MCF 10A (cell line): ENCODE measurements at places on chromosomes 13 and 19. TPM values are rescaled to one million over a fixed set of nuclear protein-coding genes. Genes with fewer than 3 reads are reported as not detected.

Gene METTL21C
- total RNA-seq = not detected in 2 replicates

Gene POSTN
- total RNA-seq = 44.0 and 73.0 TPM in 2 replicates

Gene IGLON5
- total RNA-seq = not detected in 2 replicates

Gene B3GNT3
- 0.40 and 0.49 TPM in 2 replicates for total RNA-seq

DNA sequence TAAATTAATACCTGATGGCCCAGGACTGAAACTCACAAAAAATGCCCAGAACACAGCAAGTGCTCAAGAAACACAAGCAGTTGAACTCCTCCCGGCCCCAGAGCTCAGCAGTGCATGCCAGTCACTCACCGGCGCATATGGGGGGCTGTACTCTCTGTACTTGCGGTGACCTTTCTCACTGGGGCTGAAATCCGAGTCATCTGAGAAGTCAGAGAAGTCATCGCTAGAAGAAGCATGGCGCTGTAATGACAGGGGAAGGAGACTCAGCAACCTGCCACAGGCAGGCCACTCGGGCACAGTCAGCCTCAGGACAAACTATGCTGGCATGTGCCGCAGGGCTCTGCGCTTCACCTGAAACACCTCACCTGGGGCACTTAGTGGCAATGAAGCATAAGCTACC, 19.7 kb downstream of the ZC3H4 start:
- peaks cover 59% of the 10 kb centered on the region for H3K36me3 ChIP-seq
- no peak overlapping the region for H3K4me3 ChIP-seq
- peak overlapping the region; percentile 36 for H3K27ac ChIP-seq
- no peak for DNase-seq
- peaks cover 21% of the 10 kb centered on the region for H3K4me1 ChIP-seq

DNA sequence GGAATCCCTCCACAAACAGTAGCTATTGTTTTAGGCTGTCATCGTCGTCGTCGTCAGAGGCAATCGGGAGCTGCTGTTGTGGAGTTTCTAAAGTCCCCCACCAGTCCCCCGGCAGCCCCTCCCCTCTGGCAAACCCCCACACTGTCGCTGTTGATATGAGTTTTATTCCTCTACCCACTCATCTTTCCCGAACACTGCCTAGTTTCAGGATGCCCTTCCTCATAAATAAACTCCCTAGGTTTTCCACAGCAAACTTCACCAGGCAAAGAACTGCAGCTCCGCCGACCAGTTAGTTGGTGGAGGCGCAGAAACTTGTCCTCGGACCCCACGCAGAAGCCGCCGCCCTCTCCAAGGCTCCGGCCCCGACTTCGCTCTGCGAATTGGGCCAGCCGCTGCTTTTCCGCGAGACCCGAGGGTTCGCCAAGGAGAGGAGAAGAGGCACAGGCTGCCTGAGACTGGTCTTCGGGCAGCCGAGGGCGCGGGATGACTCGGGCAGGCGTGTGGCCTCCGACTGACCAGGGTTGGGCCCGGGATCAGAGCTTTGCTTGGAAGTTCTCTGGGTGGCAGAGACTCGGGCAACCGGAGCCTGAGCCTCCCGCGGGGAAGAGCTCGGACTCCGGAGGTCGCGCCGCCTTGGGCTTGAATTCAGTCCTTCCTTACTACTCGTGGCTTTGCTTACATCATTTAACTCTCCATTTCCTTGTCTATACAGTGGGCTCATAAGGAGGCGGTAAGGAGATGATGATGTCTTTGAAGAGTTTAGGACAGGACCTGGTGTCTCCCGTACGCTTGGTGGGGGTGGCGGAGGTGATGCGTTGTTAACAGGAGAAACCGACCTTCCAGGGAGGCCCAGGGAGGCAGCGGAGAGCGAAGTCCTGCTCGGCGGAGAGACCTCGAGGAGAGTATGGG, 7.9 kb downstream of the PDX1 start:
- DNase-seq = no peak
- peaks cover 6% of the 10 kb centered on the region for H3K36me3 ChIP-seq

DNA sequence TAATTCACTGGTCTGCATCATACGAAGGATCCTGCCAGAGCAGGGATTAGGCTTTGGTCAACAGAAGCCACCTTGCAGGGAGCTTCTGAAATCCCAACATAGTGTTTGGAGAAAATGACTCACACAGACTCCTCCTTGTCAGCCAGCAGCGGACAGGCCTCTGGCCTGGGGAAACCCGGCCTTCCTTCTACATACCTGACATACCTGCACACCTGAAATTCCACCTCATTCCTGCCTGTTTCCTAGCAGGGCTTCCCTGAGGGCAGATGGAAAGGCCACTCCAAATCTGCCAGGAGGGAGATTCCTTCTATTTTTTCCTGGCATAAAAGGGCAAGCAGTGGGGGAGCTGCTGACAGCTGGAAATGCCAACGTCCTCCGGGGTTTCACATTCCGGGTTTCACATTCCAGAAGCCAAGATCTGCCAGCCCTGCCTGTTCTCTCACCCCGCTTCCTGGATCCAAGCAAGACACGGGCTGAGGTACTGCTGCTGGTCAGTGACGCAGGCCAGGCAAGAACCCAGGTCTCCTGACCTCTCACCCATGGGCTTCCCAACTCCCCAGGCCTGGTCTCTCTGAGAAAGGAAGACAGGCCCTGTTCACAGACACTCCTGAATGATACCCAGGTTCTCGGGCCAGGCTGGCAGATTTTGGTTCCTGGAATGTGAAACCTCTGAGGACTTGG, 18.2 kb upstream of the IGFL1 start:
- peaks cover 37% of the 10 kb centered on the region for H3K4me1 ChIP-seq
- DNase-seq = peak; percentile 89
- peaks cover 5% of the 10 kb centered on the region for H3K27me3 ChIP-seq
- no peaks in the 10 kb centered on the region for H3K36me3 ChIP-seq
- peak overlapping the region; percentile 89 for H3K27ac ChIP-seq

DNA sequence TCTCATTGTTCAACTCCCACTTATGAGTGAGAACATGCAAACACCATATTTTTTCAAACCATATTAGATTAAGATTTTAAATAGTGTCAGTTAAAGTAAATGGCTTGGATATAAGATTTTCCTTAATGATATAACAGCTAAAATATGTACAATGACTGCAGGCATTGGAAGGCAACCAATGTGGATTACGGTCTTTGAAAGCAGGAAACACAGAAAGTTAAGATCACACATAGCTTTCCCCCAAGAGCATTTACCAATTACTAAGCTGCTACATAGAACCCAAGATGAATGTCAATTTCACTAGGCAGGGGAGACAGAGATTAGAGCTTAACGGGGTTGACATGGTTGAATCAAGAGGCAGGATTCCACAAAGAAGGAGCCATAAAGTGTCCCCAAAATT, 173.2 kb upstream of the TRPC4 start:
- H3K27ac ChIP-seq = no peak overlapping the region
- no peak overlapping the region for H3K4me3 ChIP-seq

- no peak for DNase-seq
- H3K4me3 ChIP-seq = no peak overlapping the region
- H3K36me3 ChIP-seq = no peaks in the 10 kb centered on the region
- no peak overlapping the region for H3K27ac ChIP-seq
- H3K4me1 ChIP-seq = peaks cover 6% of the 10 kb centered on the region
Measured at GRCh38 chr19:54475706-54476105, 2.6 kb upstream of the CDC42EP5 start.

DNA sequence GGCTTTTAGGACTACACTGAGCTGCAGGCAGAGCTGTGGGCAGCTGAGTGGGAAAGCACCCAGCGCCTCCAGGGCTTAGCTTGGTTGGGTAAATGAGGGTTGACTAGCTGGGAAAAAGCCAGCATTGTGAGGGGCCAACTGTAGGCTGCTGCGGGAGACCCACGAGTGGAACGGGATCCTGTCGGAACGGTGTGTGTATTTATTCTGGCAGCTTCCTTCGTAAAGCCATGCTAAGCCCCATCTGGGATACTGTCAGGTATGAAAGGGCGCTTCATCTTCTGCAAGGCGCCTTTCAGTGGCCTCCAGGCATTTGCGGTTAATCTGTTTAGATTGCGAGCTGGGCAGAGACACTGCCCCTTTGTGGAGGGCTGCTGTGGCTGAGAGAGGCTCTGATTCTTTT, 39.5 kb upstream of the CNMD start:
- no peaks in the 10 kb centered on the region for H3K4me1 ChIP-seq
- peak; percentile 6 for DNase-seq
- no peak overlapping the region for H3K4me3 ChIP-seq
- no peaks in the 10 kb centered on the region for H3K36me3 ChIP-seq
- peaks cover 28% of the 10 kb centered on the region for H3K27me3 ChIP-seq

DNA sequence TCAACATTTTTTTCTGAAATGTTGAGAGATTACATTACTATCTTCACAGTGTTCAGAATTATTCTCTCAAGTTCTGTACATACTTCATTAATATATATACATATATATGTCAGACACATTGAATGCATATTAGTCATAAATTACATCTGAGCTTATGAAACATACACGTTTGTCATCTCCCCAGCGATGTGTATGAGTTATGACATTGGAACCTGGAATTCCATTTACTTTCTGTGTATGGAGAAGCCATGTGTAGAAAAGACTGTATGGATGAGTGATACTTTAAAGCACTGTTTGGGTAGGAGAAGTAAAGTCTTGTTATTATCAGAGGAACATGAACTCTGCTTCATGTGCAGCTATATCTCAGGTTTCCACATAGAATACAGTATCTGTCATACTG, 167.2 kb downstream of the FGF14 start:
- H3K27ac ChIP-seq = no peak overlapping the region
- no peaks in the 10 kb centered on the region for H3K27me3 ChIP-seq
- H3K36me3 ChIP-seq = no peaks in the 10 kb centered on the region
- no peak overlapping the region for H3K4me3 ChIP-seq
- H3K4me1 ChIP-seq = peaks cover 12% of the 10 kb centered on the region
- DNase-seq = peak; percentile 47

GRCh38 chr19:18340190-18340989, at the start of gene PGPEP1:
Gene PGPEP1 (plus strand): TSS chr19:18340598. CDS start chr19:18340682, 84 bp downstream.
- H3K4me3 ChIP-seq = peak within 1 kb of the TSS; percentile 58
- peaks cover 11% of the 10 kb centered on the region for H3K4me1 ChIP-seq
- peaks cover 11% of the 10 kb centered on the region for H3K36me3 ChIP-seq
- DNase-seq = no peak
- no peaks in the 10 kb centered on the region for H3K27me3 ChIP-seq
